ENCODE measurements at places on chromosomes 11 and 22.

DNA sequence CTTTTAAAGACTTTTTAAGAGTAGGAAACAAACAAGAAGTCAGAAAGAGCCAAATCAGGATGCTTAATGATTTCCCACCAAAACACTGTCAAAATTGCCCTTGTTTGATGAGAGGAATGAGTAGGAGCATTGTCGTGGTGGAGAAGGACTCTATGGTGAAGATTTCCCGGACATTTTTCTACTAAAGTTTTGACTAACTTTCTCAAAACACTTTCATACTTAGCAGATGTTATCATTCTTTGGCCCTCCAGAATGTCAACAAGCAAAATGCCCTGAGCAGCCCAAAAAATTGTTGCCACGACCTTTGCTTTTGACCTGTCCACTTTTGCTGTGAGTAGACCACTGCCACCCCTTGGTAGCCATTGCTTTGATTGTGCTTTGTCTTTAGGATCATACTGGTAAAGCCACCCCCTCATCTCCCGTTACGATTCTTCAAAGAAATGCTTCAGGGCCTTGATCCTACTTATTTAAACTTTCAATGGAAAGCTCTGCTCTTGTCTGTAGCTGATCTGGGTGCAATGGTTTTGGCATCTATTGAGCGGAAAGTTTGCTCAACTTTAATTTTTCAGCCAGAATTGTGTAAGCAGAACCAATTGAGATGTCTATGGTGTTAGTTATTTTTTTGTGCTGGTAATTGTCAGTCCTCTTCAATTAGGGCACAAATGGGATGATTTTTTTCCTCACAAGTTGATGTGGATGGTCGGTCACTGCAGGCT, 67.2 kb downstream of the ADM start:
- no peak for DNase-seq

DNA sequence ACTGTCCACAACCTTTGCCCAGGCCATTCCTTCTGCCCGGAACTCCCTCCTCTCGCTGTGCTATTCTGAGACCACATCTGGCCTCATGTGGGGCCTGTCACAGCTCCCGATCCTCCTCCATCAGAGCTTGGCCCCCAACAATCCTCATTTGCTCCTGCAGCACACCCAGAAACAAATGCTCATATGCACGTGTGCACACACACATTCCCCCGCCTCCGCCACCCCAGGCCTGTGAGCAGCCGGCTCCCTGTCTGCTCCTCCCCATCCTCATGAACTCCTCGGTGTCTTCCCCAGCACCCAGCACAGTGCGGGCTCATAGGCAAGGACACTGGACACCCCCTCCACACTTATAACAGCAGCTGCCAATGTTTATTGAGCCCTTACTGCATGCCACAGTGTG, 29.7 kb upstream of the PICK1 start:
- no peak for DNase-seq

- no peak for DNase-seq
Observed at GRCh38 chr11:76410851-76411357, 29.8 kb downstream of the GVQW3 start.

DNA sequence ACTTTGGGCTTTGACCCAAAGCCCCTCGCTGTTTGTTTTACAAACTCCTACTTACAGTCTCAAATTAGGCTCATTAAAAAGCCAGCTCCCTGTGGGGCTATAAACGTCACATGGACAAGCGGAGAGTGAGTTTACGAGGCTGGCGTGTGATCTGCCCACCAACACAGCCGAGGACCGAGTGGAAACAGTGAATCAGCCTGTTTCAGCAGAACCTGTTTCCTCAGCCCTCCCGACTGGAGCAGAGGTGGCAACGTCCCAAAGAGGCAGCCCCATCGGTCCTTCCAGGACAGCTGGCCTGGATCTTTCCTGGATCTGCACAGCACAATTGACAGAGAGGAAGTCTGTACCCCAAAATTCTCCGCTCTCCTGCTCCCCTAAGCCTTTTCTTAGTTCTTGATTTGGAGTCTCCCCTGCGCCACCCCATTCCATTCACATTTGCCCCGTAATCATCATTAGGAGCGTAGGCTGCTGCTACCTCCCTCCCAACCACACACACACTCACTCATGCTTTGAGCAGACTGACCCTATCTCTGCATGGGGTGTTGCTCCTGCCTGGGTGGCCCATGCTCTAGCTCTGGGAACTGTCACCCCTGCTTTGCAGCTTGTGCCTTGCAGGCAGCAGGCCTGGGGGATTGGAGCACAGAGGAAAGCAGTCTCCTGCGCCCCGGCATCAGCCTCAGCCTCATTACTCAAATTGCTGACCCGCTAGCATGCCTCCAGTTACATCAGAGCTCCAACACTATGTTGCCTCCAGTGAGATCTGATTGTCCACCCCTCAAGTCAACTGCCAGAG, 117.8 kb downstream of the NAT10 start:
- DNase-seq: no peak

Measured in activated CD8-positive, alpha-beta memory T cell treated with anti-CD3 and anti-CD28 coated beads, Interleukin-2, amount 10 ng/mL, durations not matched to agents 7 days and 5 days (primary cell).